ENCODE measurements at places on chromosomes 7 and 10.

DNA sequence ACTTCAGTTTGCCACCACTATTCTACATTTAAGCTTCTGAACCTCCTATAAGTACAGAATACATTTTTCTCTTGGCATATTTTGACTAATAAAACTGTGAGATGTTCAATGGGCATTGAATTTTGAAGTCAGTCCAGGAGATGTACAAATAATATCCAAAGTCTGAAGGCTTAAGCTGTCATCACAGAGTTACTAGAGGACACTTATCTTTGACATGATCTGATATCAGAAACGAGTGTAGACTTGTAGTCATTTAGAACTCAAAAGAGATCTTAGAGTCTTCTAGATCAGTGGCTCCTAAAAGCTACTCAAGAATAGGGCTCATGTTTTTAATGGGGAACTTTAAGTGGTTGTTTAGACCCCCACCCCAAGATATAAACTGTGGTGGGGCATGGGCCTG lies 160.5 kb downstream of the ARID5B start:
- DNase-seq, result no peak

- DNase-seq, result no peak
Measured at GRCh38 chr10:79405995-79406515, 39.4 kb downstream of the ZCCHC24 start.

- no peak for DNase-seq
Measured at GRCh38 chr10:128779416-128779815, 653.2 kb upstream of the MKI67 start.

GRCh38 chr10:129896136-129896859 lies 67.8 kb downstream of the EBF3 start:
- no peak for DNase-seq

GRCh38 chr7:37643876-37644275 lies 39.7 kb upstream of the GPR141 start:
- no peak for DNase-seq

All from iris pigment epithelial cell (primary cell).